ENCODE measurements at places on chromosomes 4 and X.

- no peak for DNase-seq
Observed at GRCh38 chr4:67892905-67893304, 9.1 kb upstream of the TMPRSS11D start.

GRCh38 chr4:152957437-152958171 lies 21.5 kb downstream of the FHDC1 start:
- no peak for DNase-seq

GRCh38 chrX:69238114-69238886 lies 73.0 kb upstream of the PJA1 start:
- peak; percentile 74 for DNase-seq

- no peak for DNase-seq
Observed at GRCh38 chr4:156036496-156036895, 82.8 kb upstream of the CTSO start.

GRCh38 chr4:90318193-90318592 lies 191.0 kb downstream of the CCSER1 start:
- no peak for DNase-seq

DNA sequence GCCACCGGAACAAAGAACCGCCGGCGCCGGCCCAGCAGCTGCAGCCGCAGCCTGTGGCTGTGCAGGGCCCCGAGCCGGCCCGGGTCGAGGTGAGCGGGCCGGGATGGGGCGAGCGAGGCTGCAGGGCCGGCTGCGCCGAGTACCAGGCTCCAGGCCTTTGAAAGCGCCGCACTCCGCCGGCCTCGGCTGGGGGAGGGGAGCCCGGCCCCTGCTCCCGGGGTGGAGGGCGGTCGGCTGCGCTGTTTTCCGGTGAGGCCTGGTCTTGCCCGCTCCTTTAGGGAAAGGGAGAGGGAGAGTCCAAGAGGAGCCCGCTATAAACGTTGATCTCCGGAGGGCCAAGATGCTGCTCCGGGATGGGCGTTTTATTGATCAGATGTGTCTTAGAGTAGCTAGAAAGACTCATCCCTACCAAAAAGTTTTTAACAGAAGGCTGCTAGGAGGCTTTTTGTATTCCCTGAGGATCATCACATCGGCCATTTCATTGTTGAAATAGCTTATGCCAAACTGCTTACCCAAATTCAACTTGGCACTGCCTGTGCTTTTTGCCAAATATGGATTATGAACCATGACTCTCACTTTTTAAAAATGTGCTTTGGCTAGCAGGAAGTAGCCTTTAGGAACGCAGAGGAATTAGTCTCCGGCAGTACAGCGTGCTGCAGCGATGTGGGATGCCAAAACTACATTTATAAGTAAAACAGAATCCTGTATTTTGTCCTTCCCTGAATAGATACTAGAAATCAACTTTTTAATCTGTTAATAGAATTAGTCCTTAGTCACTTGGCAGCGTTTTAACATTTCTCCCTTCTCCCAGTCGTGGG lies 760 bp downstream of the TMEM165 start:
- no peak for DNase-seq

DNA sequence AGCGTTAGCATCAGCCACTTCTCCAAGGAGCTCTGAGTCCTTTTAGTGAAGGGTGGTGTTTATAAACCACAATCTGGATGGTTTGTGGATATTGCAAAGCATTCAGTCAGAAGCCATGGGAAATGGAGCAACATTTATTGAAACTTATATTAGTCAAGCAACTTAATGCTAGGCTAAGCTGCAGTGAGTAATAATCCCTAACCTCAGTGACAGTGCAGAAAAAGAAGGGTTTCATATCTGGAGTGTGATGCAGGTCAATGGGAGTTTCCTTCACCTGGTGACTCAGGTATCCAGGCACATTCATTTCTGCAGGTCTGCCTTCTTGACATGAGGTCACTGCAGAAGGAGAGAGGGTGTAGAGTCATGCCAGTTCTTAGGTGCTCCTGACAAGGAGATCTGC lies 10.4 kb upstream of the DRD5 start:
- DNase-seq, result no peak

- no peak for DNase-seq
Observed at GRCh38 chrX:55908661-55909212, 191.2 kb downstream of the RRAGB start.

GRCh38 chr4:11297201-11297600 lies 131.5 kb downstream of the HS3ST1 start:
- DNase-seq, result no peak

- DNase-seq, result no peak
Observed at GRCh38 chrX:5708251-5708650, 520.4 kb downstream of the NLGN4X start.

DNA sequence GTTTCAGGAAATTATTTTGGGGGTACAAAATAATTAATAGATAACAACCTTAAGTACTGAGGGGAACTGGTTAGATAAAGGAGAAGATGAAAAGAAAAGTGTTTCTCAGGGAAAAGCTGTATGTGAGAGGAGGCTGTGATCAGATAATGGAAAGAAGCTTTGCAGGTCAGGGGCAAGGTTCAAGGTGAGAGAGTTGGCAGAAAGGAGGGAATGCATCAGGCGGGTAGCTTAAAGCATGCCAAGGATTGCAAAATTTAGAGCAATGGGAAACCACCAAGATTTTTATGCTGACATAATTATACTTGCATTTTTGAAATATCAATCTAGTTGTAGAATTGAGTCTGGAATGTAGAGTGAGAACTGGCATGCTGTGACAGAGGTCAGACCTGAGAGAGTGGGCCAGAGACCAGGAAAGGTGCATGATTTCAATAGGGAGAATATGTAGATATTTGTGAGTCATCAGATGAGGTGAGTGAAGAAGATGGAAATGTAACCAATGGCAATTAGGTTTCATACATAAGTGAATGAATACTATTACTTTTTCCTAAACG lies 508.7 kb downstream of the TRIML1 start:
- DNase-seq, result no peak

DNA sequence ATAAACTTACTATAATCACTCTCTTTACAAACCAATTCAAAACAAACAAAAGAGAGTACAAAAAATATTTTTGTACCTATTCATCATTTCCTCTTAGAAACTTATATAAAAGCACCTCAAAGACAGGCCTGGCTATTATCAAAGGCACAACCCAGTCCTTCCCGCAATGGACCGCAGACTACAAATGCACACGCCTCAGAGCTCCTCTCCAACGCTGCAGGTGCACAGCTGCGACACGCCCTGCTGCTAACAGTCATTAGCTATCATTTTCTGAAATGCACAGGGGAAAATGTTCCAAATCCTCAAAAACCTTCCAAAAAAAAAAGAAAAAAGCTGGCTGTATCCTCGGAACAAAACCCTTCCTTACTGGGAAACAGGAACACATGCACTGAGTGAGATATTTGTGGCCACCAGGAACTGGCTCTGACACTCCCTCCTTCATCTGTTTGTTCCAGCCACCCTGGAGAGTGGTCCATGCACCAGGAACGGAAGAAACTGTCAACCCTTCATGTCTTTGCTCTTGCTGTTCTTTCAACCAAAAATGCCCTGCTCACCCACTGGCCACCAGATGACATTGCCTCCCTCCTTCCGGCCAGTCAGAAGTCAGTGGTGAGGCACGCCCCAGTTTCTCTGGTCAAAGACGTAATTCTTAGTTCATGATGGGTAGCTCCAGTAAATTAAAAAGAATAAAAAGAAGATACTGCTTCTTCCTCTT lies 16.7 kb downstream of the IRF2 start:
- no peak for DNase-seq

GRCh38 chr4:112807083-112807482 lies 170.1 kb downstream of the LARP7 start:
- DNase-seq, result no peak

DNA sequence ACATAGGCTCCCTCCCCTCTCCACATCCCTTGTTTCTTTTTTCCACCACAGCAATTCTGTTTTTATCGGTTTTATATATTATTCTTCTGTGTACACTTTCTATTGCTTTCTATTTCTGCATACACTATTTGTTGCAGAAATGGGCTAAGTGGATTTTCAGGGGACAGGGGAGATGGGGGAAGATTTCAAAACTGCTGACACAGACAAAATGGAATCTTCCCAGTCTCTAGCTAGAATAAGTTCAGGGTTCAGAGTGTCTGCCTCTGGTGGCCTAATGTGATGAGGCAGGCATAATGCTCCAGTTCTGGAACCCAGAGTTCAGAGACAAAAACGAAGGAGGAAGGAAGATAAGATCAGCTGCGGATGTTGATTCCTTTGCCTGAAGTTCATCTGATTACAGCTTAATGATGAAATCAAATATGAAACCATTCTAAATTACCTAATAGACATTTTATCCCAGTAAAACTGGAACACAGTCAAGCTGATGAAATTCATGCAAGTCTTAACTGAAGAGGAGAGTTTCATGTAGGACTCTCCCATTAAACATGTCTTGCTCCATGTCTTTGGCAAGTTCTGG lies 447.1 kb downstream of the AFF2 start:
- no peak for DNase-seq

DNA sequence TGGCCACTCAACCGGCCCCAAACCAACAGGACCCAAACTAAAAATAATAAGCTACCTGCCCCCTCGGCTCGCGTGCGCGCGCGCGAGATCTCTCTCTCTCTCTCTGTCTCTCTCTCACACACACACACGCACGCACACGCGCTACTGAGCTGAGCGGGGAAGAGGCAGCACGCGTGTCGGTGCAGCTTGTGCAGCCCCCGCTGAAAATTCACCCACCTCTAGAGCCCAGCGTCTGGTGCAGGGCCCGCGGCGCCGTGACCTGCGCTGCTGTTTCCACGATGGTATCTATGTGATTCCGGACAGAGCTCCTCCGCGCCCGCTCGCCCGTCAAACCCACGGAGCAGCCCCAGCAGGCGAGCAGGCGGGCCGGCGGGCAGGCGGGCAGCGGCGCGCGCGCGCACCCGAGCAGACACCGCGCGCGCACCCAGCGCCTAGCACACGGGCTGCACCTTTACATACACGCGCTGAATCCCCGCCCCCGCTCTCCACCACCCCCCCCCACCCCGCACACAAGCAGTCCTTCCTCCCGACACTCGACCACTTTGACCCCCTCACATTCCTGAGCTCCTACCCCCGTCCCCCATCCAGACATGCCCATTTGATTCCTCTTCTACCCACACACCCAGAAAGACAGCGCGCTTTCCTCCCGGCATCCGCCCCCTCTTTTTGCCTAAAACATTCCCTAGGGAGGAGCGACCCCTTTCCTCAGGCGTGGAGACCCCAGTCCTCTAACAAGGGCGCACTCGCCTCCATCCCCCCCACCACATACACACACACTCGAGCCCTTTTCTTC lies 1.0 kb downstream of the SLITRK4 start:
- DNase-seq, result no peak

DNA sequence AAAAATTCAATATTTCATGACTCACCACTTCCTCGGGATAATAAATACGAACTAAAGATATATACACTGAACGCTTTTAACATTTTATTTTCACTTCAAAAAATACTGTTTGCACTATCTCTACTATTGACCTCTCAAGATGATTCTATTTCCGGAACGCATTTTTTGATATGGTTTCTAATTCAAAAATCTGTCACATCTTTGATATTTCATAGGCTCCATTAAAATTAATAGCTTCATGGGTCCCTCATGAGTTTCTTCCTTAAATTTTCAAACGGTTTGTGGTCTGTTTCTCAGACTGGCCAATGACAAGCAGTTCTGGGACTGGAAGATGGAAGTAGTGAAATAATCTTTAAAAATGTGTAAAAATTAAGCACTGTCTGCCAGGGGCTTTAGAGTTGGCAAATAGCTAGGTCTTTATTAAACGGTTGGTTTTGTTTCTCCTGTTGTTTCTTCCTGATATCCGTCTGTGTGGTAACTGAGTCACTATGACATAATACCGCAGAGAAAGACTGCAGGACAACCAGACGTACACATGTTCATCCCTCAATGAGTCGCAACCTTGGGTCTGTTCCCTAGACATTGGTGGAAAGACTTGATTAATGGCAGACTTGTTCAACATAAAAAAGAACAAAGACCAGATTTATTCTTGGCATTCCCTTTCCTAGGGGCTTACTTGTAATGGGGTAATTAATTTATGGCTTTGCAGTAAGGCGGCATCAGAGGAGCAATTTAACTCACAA lies 133.8 kb downstream of the PALLD start:
- no peak for DNase-seq

DNA sequence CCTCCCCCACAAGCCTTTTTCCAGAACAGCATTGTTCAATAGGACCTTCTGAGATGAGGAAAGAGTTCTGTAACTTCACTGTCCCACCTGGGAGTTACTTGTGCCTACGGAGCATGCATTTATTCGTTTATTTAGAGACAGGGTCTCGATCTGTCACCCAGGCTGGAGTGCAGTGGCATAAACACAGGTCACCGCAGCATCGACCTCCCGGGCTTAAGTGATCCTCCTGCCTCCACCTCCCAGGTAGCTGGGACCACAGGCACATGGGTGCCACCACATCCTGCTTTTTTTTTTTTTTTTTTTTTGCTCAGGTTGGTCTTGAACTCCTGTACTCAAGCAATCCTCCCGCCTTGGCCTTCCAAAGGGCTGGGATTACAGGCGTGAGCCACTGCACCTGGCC lies 2.9 kb downstream of the MAP3K15 start:
- DNase-seq, result no peak

GRCh38 chr4:98728871-98729270 lies 70.5 kb upstream of the TSPAN5 start:
- DNase-seq, result no peak

GRCh38 chrX:7316887-7317286 lies 168.9 kb upstream of the PUDP start:
- no peak for DNase-seq

DNA sequence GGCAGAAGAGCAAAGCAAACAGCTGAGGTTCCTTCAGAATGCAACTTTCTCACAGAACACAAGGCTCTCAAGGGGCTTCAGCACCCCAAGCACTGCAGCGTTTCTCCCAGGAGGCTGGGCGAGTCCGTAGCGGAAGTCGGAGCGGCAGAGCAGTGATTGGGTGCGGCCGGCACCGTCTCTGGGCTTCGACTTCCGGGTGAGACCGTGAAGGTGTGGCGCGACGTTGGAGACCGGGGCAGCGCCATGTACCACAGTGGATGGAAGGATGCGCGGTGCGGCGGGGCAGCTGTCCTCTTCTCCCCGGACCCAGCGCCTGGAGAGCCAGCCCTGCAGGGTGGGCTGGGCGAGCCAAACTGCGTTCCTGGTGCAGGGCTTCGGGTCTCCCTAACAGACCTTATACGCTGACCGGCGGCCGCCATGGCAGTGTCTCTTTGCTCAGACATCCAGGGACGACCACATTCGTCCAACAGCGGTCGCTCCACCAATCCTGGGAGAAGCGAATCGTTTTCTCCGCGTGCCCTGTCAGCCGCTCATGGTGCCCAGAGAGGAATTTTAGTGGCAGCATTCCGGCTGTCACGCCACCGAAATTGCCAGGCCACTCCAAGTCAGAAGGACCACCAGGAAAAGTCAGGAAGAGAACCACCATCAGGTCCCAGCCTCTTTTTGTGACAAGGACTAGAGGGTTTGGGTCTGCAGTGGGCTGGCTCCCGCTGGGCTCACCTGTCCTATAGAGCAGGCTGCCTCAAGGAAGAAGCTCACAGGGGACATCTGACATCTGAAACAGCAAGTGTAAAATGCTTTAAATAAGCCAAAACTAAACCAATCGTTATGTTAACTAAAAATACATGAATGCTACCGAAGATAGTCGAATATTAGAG lies 20.5 kb downstream of the TRIM61 start:
- peak; percentile 78 for DNase-seq

GRCh38 chr4:147707892-147708672 lies 23.8 kb upstream of the ARHGAP10 start:
- DNase-seq, result peak; percentile 22

- DNase-seq, result no peak
Observed at GRCh38 chr4:163271555-163272127, 60.8 kb downstream of the NPY1R start.

GRCh38 chrX:130754353-130754752 lies 148.7 kb downstream of the ENOX2 start:
- no peak for DNase-seq
